ENCODE measurements at places on chromosomes 11 and 22.

DNA sequence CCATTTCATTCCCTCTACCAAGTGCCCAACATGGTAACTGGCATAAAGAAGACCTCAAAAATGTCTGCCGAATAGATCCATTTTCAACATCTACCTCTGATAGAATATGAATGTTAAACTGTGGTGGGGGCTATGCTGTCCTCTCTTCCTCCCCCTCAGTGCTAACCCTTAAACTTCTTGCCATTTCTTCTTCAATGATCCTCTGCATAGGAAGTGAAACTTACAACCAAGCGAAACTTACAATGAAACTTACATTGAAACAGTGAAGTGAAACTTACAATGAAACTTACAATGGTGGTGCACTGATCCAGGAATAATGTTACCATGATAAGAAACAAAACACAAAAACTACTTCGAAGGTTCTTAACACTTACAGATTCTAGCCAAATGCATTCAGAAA lies 4.7 kb downstream of the RTCB start:
- DNase-seq: no peak

- no peak for DNase-seq
These were observed 2.6 kb downstream of the GRK2 start for GRCh38 chr11:67268962-67269268.

- no peak for DNase-seq
These were observed 25.0 kb upstream of the SYN3 start for GRCh38 chr22:33083212-33083611.

- DNase-seq: no peak
These were observed 549.1 kb downstream of the INSC start for GRCh38 chr11:15663777-15664218.

DNA sequence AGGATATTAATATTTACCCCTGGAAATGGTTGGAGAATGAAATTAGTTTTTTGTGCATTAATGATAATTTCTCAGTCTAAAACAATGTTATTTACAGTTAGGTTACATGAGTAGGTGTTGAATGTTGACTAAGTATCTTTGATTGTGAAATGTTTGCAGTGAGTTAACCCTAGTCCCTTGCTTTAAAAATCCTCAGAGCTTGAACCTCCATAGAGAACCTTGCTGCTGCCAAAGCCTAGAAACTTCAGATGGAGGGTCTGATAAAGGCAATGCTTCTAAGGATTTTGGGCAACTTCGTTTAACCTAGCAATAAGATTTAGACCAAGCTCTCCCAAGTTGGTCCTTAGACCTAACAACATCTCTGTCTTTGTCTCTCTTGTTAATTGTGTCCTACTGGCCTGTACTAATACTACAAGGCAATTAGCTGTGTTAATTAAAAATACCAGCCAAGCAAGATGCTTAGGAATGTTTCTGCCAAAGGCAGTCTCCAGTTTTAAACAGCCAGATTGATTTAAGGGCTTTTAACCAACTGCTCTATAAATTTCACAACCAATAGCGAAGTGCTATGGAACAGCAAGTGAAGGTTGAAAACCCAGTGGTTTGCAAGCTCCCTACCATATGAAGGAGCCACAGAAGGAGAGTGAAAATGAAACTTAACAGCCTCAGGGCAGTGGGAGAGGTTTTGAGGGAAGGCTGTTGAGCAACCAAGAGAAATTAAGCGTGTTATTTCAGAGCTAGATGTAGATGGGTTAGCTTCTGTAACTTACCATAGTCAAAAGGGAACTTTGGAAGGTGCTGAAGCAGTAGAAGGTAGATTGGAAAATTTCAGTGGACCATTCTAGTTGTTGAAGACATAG lies 295.9 kb upstream of the ANO5 start:
- no peak for DNase-seq

- no peak for DNase-seq
These were observed 2.9 kb downstream of the BIRC3 start for GRCh38 chr11:102320188-102320587.

DNA sequence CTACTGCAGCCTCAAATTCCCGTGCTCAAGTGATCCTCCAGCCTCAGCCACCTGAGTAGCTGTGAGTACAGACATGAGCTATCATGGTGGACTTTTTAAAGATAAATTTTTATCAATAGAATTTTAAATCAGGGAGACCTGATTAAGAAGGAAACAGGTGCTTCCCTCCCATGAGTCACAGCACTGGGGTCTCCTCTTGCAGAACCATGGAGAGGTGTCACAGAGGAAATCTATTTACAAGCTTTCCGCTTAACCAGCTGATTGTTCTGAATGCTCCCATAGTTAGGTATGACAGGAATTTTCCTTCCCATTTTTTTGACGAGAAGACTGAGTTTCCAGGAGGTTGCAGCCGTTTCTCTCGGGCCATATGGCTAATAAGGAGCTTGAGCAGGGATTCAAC lies 516.1 kb downstream of the MIAT start:
- no peak for DNase-seq
